ENCODE measurements at places on chromosomes 2 and 18.
A peak's percentile ranks its signal among the peaks of the same experiment; 100 is the strongest.

GRCh38 chr2:232456296-232457120 lies 555 bp downstream of the ALPI start:
- no peak for DNase-seq

GRCh38 chr2:127025359-127026166 lies 81.4 kb downstream of the BIN1 start:
- DNase-seq: peak; percentile 76

DNA sequence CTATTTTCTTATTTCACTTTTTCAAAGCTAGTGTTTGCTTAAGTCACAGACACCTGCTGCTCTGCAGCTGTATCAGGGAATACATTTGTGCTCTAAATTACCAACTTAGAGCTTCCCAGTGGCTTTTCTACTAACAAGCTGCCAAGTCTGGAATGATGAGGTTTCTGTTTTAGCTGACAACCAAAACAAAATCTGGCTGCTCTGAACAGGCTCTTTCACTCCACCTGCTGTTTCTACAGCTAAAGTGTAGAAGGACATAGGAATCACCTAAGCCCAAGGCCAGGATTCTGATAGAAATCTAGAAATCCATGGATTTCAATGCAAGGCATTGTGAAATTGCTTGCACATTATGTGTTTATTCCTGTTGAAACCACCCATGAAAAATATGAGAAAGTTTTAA lies 201.2 kb downstream of the SUCLG1 start:
- DNase-seq: no peak

DNA sequence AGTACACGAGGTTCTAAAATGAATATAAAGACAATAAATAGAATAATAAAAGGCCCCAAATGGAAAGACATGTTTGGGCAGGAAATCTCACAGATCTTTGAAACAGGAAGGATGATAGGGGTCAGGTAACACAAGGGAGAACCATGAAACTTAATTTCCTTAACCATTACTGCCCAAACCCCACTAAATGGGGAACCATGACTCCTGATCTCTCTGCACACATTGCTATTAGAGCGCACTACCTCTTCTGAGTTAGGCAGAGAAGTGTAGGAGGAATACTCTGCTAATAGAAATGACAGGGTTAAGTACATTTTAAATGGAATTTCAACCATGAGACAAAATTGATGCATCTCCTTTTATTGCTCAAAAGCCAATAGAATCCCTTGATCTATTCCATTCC lies 213.7 kb upstream of the SETBP1 start:
- no peak for DNase-seq

DNA sequence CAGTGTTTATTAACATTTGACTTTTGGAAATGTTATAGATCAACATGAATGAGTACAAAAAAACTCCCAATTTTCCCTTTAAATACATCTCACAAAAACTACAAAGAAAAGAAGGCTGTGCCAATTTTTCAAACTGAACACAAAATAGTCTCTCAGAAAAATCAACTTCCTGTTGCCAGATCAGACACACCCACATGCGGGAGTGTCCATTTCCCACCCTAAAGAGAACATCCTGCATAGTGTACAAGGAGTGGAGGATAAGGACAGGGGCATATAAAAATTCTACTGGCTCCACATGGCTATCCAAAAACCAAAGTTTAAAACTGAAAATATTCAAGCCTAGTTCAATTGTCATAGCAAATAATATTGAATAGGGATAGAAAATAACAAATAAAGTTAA lies 165.3 kb downstream of the ATAD2B start:
- no peak for DNase-seq

DNA sequence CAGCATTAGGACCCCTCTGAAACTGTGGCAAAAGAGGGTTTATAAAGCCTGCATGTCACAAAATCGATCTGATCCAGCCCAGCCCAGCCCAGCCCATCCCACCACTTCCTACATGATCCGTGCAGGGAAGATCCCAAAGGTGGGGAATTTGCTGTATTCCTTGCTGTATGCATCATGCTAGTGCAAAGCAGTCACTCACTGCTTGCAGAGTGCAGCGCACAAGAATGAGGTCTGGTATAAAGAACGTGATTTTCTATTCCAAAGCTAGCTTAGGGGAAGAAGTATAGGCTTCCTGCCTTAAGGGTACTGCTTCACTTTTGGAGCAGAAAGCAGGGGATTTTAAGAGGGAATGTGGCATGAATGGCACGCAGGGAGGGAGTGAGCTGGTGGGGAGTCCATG lies 18.9 kb upstream of the SERPINB11 start:
- no peak for DNase-seq

- DNase-seq: no peak
Observed at GRCh38 chr2:32752205-32752604, 124.4 kb downstream of the TTC27 start.

GRCh38 chr18:63314062-63314790 lies 5.3 kb downstream of the BCL2 start:
- no peak for DNase-seq

- DNase-seq: no peak
Observed at GRCh38 chr18:36020174-36020711, 47.1 kb downstream of the RPRD1A start.

GRCh38 chr2:68250196-68250595 lies 2.1 kb downstream of the PPP3R1 start:
- DNase-seq: no peak
